Heart left ventricle (tissue), 16 donors: ENCODE measurements at places on chromosomes 6 and 20. TPM values are rescaled to one million over a fixed set of nuclear protein-coding genes. Genes with fewer than 3 reads are reported as not detected.

DNA sequence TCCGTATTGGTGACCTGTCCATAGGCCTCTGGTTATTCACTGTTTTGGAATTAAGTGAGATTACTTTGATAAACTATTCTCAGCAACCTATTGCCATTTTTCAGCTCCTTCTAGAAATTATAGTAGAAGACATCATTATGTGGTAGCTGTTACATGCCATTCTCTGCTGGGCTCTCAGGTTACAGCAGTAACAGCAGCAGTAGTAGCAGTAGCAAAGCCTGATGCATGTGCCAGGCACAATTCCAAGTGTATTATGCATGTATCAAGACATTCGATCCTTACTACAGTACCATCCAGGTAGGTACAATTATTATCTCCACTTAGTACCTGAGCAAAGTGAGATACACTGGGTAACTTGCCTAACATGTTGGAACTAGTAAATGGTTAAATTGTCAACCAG, 74.3 kb downstream of the RPS12 start:
- DNase-seq: no peak

- no peak for DNase-seq
Observed at GRCh38 chr6:148657048-148657447, 89.8 kb upstream of the UST start.

DNA sequence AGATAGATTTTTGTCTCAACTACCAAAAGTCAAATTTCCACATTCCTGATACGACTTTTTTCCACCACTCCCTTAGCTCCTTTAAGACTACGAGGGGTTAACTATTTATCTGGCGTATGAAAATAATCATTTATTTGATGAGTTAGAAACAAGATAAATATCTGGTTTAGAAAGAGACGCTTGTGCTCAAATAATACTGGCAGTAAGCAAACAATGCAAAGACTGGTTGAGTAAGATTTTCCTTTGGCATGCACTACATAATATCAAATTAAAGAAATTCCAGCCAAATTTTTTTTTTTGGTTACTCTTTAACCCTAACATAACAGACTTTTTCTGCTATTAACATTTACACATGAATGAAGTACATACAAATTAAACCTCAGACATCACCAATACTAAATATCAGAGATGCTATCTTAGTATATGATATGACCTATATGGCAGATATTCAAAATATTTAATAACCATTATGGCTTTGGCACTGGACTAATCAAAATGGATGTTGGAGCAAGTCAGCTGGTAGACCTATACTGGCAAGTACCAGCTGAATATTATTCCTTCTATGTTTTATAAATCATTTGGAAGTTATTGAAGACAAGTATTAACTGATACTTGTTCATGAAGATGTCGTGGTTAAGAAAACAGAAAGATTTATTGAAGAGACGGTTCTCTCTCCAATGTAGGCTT, 345.3 kb downstream of the TFAP2B start:
- DNase-seq: no peak

DNA sequence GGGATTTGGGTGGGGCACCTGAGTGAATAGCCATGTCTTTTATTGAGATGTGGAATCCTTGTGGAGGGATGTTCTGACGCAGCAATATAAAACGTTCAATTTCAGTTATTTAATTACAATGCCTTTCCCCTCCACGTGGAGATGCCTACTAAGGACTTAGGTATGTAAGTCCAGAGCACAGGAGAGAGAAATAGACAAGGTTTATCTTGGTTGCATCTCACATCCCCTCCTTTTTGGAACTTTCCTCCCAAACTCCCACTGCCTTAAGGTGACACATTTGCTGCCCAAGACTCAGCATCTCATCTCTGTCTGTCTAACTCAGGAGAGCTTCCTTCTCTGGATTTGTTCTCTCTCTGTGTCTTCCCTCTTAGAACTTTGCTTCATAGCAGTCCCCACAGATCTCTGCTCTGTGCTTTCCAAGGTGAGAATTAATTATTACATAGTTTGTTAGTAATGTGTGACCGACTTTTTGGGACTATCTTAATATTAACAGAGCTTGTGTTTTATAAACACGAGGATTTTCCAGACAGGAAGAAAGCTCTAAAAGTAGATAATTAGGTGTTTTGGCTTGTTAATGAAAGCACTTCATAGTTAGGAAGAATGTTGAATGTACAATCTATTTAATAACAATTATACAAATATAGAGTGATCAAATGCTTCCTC, 52.6 kb downstream of the COL19A1 start:
- no peak for DNase-seq

- DNase-seq: no peak
Observed at GRCh38 chr20:60039526-60039925, 81.3 kb downstream of the CDH26 start.

- no peak for DNase-seq
Observed at GRCh38 chr6:117908246-117909068, 1.4 kb downstream of the SLC35F1 start.

Gene UQCC2
- polyA plus RNA-seq: 496 TPM

Gene LRRC73
- 0.53 TPM for polyA plus RNA-seq

- no peak for DNase-seq
Observed at GRCh38 chr20:1338801-1339200, 9.9 kb upstream of the SDCBP2 start.

Gene ENPP5
- 5.9 TPM for polyA plus RNA-seq

DNA sequence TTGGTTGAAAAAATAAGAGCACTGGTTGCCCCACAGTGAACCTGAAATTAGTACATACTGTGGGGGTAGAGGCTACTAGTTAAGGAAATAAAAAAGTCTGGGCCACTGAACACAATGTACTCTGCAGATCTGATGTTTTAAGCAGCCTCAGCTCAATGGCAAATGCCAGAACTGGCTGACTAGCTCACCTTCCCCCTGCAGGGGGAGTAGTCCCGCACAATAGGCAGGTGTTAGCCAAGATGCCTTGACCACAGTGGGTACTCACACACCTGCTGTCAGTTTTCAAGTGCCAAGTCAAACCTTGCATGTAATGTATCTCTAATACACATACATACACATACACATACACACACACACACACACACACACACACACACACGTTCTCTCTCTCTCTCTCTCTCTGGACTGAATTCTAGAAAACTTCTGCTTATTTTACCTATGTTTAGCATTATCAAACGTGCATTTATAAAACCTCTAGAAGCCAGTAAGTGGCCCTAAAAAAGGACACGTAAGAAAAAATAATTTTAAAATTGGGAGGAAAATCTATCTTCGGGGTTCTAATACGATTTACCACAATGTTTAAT, 36.1 kb downstream of the GMDS start:
- DNase-seq: no peak

- DNase-seq: no peak
Observed at GRCh38 chr20:57900226-57900905, 190.6 kb upstream of the PMEPA1 start.

Gene IRF4
- polyA plus RNA-seq: 0.29 TPM

Gene RBM38
- 68.5 TPM for polyA plus RNA-seq

- DNase-seq: peak; percentile 88
Observed at GRCh38 chr6:37244430-37245310, 12.9 kb upstream of the TBC1D22B start.

DNA sequence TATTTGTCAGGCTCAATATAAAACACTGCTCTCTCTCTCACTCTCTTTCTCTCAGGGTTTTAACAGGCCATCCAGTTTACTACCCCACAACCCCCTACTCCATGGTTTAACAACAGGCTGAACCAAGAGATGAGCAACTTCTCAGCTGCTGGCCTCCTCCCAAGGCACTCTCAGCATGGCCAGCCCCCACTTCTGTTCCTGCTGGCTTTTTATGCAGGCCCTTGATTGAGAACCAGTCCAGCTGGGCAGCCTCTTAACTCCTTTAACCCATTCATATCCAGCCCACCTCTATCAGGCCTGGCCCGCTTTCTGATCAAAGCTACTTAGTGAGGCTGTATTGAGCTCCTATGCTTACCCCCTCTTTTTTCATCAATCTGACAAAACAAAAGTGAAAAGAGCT, 346.8 kb upstream of the POU3F2 start:
- DNase-seq: no peak

GRCh38 chr20:32319100-32319499, 39.0 kb upstream of the ASXL1 start:
- no peak for DNase-seq

DNA sequence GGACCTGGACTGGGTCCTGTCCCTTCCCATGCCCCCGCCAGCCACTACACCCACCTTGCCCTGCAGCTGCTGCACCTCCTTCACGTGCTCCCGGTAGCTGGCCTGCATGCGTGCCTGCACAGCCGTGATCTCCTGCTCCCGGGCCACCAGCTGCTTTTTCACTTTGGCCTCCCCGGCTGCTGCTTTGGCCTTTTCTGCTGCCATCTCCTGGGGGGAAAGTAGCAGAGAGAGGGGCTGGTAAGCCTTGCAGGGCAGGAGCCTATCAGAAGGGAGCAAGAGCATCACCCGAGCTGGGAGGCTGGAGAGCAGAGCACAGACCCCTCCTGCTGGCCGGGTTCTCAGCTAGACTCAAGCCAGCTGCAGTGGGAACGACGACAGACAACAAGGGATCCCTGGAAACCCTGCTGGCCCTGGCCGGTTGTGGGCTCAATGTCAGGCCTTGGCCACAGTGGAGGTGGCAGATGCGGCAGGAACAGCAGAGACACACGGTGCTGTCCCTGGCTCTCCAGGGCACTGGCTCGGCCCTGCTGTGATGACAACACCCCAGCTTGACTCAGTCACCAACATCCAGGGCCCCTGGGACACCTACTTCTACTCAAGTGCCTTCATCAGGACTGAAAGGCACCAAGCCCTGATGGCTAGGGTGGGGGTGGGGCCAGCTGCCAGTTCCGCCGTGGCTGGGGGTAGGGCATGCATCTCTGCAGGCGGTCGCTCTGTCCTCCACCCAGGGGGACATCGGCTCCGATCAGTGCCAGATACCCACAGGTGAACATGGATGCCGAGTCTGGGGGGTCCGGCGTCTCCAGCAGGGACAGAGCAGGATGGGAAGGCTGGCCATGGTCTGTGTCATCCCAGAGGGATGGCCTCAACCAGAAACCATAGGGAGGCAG, 45.3 kb downstream of the RRBP1 start:
- DNase-seq: no peak

DNA sequence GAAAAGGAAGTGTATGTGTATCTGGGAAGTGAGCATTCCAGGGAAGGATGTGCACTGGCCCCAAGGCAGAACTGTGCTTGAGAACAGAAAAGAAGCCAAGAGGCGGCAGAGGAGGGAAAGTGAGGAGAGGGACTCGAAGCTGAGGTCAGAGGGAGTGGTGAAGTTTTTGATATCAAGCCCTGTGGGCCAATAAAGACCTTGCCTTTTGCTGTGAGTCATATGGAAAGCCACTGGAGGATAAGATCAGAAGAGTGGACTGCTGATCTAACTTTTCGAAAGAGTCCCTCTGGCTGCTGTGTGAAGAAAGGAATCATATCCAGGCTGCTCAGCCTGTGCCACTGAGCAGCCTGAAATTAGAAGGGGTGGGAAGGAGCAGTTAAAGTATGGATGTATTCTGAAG, 99.4 kb downstream of the EYA4 start:
- no peak for DNase-seq

Gene PHACTR1
- 21.2 TPM for polyA plus RNA-seq

- DNase-seq: no peak
Observed at GRCh38 chr20:12555369-12555768, 453.4 kb upstream of the SPTLC3 start.

GRCh38 chr6:35219683-35220326, 6.0 kb downstream of the SCUBE3 start:
- DNase-seq: no peak

Gene RSPH4A
- 0.23 TPM for polyA plus RNA-seq
